Cortex of kidney (tissue), 1 donor: ENCODE measurements at places on chromosomes 3 and 15.

GRCh38 chr15:81819924-81820635 lies 225.7 kb downstream of the MEX3B start:
- DNase-seq: no peak

GRCh38 chr3:8651418-8652323 lies 7.1 kb upstream of the SSUH2 start:
- no peak for DNase-seq

GRCh38 chr15:35150361-35150760 lies 65.3 kb upstream of the NANOGP8 start:
- no peak for DNase-seq

GRCh38 chr3:196699749-196700148 lies 12.3 kb downstream of the CEP19 start:
- no peak for DNase-seq

DNA sequence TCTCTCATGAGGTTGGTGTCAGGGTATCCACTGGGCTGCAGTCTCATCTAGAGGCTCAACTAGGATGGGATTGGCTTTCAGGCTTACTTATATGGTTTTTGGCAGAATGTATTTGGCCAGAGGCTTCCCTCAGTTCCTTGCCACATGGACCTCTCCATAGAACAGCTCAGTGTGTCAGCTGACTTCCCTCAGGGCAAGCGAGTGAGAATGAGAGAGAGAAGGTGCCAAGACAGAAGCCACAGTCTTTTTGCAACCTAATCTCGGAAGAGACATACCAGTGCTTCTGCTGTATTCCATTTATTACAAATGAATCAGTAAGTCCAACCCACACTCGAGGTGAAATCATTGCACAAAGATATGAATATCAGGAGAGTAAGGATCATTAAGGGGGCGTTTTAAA lies 129.2 kb downstream of the CCNL1 start:
- no peak for DNase-seq

GRCh38 chr3:181690769-181691168 lies 21.0 kb upstream of the SOX2 start:
- DNase-seq: no peak

DNA sequence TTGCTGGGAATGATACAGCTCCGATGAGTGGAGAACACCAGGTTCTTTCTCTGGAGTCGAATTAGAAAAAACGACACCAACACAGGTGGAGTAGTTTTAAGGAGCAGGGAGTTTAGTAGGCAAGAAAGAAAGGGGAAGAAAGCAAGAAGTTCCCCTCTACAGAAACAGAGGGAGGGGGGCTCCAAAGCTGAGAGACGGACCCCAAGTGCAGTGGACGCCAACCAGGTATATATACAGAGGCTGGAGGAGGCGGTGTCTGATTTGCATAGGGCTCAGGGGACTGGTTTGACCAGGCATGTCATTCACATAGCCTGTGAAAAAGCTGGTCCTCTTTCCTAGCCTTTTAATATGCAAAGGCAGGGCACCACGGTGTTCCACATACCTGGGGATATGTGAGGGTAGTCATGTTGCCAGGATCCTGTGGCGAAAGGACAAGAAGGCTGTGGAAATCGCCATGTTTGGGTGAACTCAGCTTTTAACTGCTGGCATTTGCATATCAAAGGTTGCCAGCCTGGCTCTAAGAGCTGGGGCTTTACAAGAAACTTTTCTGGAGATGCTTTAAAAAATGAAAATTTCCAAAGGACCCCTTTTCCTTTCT lies 887.4 kb upstream of the EPHA6 start:
- DNase-seq: no peak

DNA sequence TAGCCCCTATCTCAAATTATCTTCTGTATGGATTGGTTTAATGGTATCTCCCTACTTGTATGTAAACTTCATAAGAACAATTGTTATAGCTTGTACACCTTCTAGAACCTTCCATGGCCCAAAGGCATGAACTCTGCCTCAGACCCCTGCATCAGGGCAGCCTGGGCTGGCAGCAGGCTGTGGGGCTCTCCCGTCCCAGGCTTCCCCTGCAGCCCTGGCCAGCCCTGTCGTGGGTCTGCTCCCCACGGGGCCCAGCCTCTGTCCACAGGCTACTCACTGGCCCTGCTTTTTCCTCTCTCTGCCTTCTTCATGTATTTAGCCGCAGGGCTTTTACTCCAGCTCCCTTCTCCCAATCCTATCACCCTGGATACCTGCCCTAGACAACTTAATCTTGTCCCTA lies 4.4 kb downstream of the SCN5A start:
- no peak for DNase-seq

- no peak for DNase-seq
Observed at GRCh38 chr15:80558631-80559319, 136.3 kb upstream of the ABHD17C start.

DNA sequence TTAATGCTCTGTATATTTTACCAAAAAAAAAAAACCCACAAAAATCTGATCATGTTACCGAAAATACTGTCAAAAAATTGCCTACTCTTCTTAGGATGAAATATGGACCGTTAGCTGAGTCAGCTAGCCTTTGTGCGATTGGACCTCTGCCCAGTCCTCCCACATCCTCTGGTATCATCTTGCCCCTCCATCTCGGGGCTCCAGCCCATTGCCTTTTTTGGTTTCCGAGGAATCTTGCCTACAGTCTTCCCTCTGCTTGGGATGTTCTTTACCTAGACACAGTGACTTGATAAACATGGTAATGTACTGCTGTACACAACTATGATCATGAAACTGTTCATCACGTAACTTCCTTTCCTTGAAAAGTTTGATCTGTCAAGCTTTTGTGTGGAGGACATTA lies 371.4 kb downstream of the SV2B start:
- DNase-seq: no peak

GRCh38 chr15:51227940-51228732 lies 110.3 kb downstream of the CYP19A1 start:
- DNase-seq: no peak

DNA sequence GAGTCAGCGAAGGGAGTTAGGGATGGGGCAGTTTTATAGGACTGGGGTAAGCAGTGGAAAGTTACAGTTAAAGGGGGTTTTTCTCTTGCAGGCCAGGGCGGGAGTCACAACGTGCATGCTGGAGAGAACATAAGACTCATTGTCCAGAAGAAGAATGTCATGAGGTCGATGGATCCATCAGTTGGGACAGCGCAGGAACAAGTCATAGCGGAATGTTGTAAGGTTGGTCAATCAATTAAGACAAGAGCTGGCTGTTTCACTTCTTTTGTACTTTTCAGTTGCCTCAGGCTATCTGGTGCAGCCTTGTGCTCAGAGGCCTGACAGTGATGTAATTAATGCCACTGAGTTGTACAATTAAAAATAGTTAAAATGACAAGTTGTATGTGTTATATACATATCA lies 165.6 kb downstream of the OCA2 start:
- no peak for DNase-seq

GRCh38 chr3:170703121-170703588 lies 117.3 kb upstream of the SLC7A14 start:
- DNase-seq: no peak

- DNase-seq: no peak
Observed at GRCh38 chr15:95825208-95825607, 505.3 kb upstream of the NR2F2 start.

DNA sequence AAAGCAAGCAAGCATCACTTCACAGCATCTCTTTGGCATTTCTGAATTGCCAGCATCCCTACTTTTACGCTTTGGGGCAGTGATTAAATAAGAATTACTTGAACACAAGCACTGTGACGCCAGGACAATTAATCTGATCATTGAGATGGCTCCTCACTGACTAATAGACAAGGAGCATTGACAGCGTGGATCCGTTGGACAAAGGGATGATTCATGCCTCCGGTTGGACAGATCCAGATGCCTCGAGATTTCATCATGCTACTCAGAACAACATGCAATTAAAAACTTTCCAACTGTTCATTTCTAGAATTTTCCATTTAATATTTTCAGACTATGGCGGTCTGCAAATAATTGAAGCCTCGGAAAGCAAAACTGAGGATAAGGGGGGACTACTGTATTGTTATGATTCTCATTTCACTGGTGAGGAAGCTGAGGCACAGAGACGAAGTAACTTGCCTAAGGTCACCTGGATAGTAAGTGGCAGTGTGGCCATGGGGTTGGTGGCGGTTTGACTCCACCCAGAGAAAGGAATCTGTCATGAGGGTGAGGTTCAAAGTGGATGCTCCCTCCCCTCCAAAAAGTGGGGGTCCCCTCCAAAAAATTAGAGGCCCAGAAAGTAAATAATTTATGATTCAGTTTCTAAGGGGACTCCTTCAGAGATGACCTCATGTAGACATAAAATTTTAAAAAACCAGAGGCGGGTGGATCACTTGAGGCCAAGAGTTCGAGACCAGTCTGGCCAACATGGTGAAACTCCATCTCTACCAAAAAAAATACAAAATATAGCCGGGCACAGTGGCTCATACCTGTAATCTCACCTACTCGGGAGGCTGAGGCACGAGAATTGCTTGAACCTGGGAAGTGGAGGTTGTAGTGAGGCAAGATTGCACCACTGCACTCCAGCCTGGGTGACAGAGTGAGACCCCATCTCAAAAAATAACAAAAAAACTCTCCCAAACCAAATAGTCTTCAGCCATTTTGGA lies 12.3 kb upstream of the PGPEP1L start:
- DNase-seq: no peak

GRCh38 chr3:145623349-145623748 lies 537.6 kb downstream of the PLOD2 start:
- no peak for DNase-seq

GRCh38 chr3:169604568-169604967 lies 58.9 kb downstream of the MECOM start:
- no peak for DNase-seq

GRCh38 chr3:120506076-120506827 lies 55.5 kb upstream of the FSTL1 start:
- DNase-seq: no peak

DNA sequence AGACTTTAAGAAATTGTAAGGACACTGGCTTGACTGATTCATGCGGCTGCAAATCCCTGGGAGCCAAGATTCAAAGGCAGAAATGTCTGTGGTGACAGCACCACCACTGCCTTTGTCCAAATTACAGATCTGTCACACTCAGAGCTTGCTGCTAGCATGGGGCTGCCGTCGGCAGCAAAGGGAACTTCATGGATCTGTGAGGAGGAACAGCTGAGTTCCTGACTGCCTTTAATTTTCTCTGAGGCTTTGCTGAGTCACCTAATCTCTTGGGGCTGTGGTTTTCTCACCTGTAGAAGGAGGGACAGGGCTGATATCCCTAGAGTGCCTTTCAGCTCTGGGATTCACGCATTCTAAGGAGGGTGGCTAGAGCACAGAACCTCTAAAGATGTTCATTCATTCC lies 4.1 kb upstream of the PAK6 start:
- no peak for DNase-seq

DNA sequence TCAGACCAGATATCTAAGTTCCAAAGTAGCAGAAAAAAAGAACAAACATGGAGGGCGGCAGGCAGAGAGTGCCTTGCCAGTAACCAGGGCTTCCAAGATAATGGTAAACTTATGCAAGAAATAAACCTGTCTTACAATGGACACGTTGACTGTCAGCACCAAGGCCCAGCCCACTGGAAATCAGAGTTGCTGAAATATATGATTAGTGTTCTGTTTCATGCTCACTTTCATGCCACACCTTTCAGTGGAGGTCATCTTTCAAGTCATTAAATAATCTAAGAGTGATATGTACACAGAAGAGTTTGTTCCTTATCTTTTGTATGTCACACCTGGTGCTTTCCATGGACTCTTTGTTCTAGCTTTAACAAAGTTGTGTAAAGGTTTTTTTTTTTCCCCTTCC lies 358.1 kb downstream of the MECOM start:
- no peak for DNase-seq

- DNase-seq: no peak
Observed at GRCh38 chr3:49248840-49249227, 28.2 kb downstream of the C3orf62 start.

GRCh38 chr15:48560321-48561051 lies 85.0 kb downstream of the FBN1 start:
- no peak for DNase-seq

- DNase-seq: no peak
Observed at GRCh38 chr3:62771331-62772072, 103.7 kb downstream of the CADPS start.

- no peak for DNase-seq
Observed at GRCh38 chr3:139353920-139354556, 10.2 kb downstream of the MRPS22 start.

GRCh38 chr3:152688313-152688712 lies 146.6 kb upstream of the P2RY1 start:
- no peak for DNase-seq

GRCh38 chr15:49082960-49083359 lies 36.7 kb upstream of the SECISBP2L start:
- no peak for DNase-seq

- no peak for DNase-seq
Observed at GRCh38 chr3:139574026-139574947, 34.7 kb upstream of the RBP1 start.

GRCh38 chr15:101351736-101352135 lies 56.7 kb upstream of the SNRPA1 start:
- DNase-seq: no peak

DNA sequence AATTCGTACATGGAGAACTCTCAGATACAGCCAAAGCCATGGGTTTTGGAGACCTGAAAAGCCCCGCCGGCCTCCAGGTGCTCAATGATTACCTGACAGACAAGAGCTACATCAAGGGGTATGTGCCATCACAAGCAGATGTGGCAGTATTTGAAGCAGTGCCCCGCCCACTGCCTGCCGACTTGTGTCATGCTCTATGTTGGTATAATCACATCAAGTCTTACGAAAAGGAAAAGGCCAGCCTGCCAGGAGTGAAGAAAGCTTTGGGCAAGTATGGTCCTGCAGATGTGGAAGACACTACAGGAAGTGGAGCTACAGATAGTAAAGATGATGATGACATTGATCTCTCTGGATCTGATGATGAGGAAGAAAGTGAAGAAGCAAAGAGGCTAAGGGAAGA lies 23.5 kb downstream of the MYO5A start:
- DNase-seq: no peak

GRCh38 chr3:138460536-138461205 lies 26.3 kb downstream of the ESYT3 start:
- DNase-seq: no peak

- no peak for DNase-seq
Observed at GRCh38 chr15:91061997-91062396, 38.1 kb upstream of the SV2B start.

- DNase-seq: no peak
Observed at GRCh38 chr3:49388289-49388820, 23.4 kb downstream of the RHOA start.

- DNase-seq: no peak
Observed at GRCh38 chr3:124774327-124774718, 44.1 kb downstream of the UMPS start.

GRCh38 chr3:105347625-105348302 lies 18.9 kb upstream of the ALCAM start:
- DNase-seq: no peak

- DNase-seq: no peak
Observed at GRCh38 chr15:72958634-72959033, 93.6 kb upstream of the NEO1 start.
